Stimulated activated CD4-positive, alpha-beta T cell treated with anti-CD3 and anti-CD28 coated beads, Interleukin-4, amount 100 ng/mL, for 24 hours (primary cell): ENCODE measurements at places on chromosomes 6 and 20.

DNA sequence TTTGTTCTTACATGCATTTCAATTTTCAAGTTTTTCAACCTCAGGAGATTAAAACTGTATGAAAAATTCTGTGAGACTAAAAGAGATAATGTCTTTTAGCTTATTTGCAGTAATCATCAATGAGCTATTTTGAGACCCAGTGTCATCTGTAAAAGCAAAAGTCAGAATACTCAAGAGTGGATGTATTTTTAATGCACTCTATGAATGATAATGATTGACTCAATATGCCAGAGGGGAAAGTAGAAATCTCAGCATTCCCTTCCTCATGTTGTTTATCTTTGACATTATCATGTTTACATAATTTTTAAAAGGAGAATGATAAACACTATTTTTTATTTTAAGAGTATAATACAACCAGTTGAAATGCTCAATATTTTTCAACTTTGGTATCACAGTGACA lies 162.1 kb downstream of the MMUT start:
- DNase-seq: no peak

GRCh38 chr20:37911838-37912281 lies 8.9 kb downstream of the VSTM2L start:
- DNase-seq: no peak

DNA sequence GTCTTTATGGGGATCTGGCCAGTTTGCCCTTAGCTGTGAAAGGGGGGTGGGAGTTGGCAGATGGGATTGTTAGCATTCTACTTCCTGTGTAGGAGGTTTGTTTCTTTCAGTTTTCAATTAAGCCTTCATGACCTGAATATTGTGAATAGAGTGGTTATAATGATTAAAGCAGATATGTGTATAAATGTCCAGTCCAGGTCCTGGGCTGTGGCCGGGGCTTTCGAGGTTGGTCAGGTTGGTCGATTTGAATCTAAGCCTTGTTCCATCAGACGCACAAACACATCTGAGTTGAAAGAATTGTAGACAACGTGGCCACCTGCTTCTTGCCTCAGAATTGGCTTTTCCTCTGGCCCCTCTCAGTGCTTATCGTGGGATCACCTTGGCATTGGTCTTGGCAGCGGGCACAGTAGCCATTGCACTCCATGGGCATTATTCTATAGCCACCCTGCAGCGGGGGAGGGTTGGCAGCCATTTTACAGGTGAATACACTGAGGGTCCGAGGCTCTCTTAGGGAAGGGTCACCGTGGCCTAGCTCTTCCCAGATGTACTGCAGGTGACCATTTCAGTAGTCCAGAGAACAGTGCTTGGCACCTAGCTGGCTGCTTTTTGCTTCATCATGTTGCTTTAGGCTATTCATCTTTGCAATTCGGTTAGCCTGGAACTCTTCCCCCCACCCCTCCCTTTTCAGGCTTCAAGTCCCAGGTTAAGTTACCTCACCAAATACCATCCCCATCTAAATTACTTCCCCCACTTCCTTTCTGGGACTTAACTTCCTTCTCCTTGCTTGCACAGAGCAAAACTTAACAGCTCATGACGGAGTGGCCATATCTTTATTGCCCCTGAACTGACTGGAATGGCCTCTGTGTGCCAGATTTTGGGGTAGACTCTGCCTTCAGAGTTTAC lies 1.1 kb downstream of the RNF114 start:
- no peak for DNase-seq

DNA sequence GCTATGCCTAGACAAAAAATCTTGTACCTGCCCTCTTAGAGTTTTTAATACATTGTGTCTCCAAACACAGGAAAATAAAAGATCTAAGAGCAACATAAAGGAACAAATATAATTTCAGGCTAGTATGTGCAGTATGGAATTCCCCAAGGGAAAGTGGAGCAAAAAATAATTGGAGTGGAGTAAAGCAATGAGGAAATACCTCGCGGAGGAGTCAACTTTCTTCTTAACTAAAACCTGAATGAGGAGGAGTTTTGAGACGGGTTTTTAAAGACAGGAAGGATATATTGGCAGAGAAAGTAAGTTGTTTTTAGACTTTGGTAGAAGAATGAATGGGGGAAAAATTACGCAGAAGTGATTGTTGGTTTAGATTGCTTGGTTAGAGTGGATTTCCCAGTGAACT lies 14.0 kb downstream of the HIVEP1 start:
- no peak for DNase-seq

DNA sequence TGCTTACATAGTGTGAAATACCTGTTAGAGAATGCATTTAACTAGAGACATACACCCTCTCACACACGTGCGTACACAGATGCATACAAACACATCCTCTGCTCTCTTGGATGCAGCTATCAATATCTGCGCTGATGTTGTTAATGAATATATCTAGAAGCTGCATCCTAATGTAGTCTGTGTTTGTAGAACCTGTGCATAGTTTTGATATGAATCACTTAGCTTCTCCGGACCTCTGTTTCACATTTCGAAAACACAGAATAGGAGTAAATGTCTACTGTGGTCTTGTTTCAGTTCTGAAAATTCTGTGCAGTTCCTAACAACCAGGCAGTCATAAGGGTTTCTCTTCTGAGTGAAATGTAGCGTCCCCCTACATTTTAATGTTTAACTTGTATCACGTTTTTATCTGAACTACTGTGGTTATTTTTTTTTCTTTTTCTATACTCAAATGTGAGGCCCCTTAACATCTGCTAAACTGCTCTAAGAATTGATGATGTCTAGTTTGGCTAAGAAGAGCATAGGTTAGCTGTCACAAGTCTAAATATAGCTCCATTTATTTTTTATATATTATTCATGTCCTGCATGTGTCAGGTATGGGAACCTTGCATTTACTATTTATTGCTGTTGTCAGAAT lies 254.5 kb downstream of the TMEM242 start:
- DNase-seq: no peak

DNA sequence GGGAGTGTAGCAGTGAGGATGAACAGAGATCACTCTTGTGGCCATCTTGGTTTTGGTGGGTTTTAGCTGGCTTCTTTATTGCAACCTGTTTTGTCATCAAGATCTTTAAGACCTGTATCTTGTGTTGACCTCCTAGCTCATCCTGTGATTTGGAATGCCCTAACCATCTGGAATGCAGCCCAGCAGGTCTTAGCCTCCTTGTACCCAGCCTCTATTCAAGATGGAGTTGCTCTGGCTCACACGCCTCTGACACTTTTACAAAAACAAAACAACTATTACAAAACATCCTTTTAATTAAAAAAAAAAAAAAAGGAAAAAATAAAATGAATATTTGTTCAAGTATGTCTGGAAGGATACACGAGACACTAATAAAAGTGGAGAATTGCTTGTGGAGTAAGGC lies 62.4 kb downstream of the PHACTR2 start:
- no peak for DNase-seq

DNA sequence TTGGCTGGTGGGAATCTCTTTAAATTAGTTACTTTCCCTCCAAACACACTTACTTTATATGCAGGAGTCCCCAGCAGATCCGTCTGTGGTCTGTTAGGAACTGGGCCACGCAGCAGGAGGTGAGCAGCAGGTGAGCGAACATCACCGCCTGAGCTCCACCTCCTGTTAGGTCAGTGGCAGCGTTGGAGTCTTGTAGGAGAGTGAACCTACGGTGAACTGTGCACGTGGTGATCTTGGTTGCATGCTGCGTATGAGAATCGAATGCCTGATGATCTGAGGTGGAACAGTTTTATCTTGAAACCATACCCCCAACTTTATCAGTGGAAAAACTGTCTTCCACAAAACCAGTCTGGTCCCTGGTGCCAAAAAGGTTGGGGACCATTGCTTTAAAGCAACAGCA lies 5.0 kb downstream of the SERPINB6 start:
- DNase-seq: no peak

DNA sequence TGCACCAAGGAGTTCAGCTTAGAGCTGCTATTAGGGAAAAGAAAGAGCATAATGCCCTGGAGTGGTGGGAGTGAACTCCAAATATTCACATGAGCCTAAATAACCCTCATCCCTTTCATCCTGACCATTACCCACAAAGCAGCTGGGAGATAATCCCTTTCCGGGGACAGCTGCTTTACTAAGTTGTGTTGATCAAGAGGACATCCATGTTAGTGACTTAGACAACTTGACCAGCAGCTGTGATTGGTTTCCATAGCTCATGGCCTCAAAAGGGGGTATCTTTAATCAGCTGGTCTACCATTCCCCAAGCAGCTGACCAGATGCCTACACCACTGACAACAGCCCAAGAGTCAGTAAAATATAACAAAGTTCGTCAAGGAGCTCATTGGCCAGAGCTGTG lies 75.8 kb upstream of the LY86 start:
- no peak for DNase-seq

DNA sequence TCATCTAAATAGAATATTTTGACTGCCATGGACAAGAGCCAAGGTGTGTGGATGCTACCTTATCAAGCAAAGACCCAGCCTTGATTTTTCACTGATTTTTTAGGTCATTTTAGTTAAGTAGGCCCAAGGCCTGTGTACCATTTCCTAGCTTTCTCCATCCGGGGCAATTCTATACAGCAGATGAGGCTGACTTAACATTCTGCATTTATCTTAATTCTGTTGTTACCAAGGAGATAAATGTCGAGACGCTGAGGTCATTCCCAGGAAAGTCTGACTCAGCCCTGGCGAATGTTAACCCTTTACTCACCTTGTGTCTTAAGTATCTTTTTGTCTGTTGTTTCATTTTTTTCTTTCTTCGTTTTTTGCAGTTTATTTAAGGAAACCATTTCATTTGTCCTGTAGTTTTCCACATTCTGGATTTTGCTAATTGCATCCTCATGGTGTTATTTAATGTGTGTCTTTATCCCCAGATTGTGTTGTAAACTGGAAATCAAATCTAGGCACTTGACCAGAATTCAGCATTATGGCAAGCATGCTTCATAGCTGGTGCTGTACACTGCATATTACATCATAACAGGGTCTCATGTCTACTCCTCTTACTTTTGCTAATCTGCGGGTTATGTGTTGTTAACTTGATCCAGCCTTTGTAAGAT lies 277.0 kb downstream of the CDKAL1 start:
- no peak for DNase-seq

DNA sequence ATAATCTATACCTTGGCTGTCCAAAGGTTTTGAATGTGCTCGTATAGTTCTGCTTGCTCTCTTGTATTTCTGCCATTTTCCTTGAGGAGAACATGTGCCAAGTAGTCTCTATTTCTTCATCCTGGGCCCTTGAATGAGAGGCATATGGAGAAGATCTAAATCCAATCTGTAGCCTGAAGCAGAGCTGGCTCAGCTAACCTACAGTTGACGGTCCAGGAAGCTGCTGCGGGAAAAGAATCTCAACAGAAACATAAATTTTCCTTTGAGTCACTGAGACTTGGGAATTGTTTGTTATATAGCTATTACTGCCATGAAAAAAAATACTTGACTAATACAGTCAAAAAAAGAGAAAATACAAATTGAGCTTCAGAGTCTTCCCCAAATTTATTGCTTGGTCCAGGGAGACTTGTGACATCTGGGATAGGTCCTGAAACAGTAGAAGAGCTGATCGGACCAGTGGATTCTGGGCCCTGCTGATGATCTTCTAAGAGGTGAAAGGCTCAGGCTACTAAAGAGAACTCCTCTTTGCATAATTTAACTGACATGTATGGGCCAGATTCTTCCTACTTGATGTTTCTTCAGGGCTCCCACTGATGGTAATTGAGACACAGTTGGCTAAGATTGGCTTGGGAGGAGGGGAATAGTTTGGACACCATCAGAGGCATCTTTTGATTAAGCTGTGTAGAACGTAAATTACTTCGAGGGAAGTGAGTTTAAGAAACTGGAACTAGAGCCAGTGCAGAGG lies 29.9 kb upstream of the PLCB4 start:
- DNase-seq: no peak

DNA sequence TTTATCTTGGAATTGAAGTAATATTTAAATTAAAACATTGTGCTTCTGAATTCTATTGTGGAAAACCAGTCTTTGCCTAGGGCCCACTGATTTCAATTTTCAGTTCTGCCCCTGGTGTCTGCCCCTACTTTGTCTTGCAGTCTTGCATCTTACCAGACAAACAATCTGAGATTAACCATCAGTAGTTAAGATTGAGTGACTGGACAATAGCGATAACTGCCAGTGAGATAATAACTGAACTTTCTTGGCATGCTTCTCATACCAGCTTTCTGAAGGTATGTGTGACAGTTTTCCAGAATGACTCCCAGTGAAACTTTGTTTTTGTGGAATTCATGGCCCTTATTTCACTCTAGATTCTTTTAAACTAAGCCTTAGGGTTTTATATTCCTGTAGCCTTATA lies 53.5 kb downstream of the KCNQ5 start:
- DNase-seq: no peak

- DNase-seq: no peak
These were observed 120.5 kb downstream of the NCOA3 start for GRCh38 chr20:47622118-47622665.

- DNase-seq: no peak
These were observed 123.4 kb downstream of the MAP7 start for GRCh38 chr6:136426627-136427377.

GRCh38 chr6:146949425-146949824 lies 254.8 kb upstream of the STXBP5 start:
- no peak for DNase-seq

DNA sequence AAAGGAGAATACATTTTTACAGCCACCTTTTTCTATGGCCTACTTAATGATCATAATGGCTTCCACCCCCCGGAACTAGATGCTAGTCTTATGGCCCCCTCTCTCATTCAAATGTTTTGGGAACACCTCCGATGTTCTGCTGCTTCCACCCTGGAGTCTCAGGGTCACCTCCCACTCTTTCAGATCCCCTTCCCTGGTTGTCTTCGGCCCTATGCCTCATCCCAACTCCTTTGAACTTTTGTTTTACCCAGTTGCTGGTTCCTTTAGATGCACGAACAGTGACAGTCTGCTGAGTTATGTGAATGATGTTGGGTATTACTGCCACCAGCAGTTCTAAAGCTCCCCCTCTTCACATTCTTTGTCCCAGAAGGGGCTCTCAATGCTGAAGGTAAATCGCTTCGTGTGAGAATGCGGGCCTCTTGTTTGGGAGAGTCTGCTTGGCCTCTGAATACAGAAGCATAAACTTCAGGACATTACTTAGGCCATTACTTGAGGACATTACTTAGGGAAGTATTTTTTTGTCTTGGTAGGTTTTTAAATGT lies 309.1 kb downstream of the SOX4 start:
- DNase-seq: no peak
